Activated CD8-positive, alpha-beta memory T cell treated with anti-CD3 and anti-CD28 coated beads for 1 hour (primary cell): ENCODE measurements at places on chromosomes 12 and 14.

DNA sequence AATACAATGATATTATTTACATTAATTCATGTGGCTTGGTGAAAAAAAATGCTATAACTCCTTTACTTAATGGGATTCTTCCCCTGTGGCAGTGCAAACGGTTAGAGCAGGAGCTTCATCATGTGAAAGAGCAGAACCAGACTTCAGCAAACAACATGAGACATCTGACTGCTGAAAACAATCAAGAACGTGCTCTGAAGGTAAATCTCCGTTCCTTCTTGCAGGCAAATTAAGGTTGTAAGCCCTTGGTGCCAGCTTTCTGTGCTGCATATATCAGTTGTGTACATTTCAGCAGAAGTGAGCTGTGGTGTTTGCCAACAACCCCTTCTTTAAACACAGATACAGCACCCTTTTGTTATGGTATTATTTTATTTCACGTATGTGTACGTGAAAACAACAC, 171.7 kb downstream of the MIPOL1 start:
- DNase-seq = no peak

DNA sequence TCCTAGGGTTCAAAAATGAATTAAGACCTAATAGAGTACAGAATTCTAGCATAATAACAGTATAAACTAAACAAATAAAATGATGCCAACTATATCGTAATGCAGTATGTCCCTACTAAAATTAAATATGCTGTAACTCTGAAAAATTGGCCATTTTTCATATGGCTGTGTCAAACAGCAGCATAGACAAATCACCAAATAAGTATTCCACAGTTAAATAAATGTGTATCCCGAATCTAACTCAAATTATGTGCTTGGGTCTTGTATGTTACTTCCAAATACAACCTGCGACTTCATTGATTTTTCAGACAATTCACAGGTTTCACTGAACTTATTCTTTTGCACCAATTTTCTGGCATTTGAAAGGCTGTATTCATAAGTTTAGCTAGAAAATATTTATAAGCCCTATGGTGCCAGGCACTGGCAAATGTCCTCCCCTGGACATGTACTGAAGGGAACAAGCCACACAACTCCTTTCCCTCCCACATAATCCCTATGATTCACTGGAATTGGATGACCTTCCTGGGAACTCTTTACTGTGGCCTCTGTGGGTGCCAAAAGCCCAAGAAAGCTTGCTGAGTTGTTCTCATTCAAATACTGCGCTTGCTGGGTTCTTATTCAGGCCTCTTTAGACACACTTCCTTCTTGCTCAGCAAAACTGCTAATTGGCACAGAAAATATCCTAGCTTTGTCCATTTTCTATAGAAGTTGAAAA, 108.8 kb downstream of the KITLG start:
- no peak for DNase-seq

- DNase-seq = no peak
Observed at GRCh38 chr12:47935184-47935583, 28.2 kb upstream of the TMEM106C start.

GRCh38 chr12:92108651-92109050, 37.0 kb downstream of the BTG1 start:
- no peak for DNase-seq

GRCh38 chr14:89470401-89470800, 53.4 kb upstream of the FOXN3 start:
- DNase-seq = no peak

GRCh38 chr12:70744178-70744577, 106.9 kb upstream of the PTPRB start:
- no peak for DNase-seq

GRCh38 chr12:48279101-48279500, 71.6 kb downstream of the ZNF641 start:
- no peak for DNase-seq

DNA sequence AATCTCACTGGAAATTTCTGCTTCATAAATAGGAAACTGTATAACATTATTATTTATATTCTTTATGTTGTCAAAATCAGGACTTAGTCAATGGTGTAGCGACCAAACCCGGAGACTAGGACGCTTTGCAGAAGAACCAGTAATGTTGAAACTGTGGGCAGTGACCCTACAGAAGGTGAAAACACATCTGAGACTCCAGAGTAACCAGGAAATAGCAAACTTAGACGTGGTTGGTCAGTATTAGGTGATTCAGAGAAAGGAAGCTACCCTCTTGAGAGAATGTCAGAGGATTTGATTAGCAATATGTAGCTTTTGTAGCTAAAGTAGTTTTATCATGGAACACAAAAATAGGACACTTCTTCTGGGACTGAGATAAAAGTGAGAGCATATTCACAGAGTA, 381.9 kb downstream of the SLC16A7 start:
- DNase-seq = no peak

- no peak for DNase-seq
Observed at GRCh38 chr12:54349679-54350078, 14.6 kb downstream of the GPR84 start.

DNA sequence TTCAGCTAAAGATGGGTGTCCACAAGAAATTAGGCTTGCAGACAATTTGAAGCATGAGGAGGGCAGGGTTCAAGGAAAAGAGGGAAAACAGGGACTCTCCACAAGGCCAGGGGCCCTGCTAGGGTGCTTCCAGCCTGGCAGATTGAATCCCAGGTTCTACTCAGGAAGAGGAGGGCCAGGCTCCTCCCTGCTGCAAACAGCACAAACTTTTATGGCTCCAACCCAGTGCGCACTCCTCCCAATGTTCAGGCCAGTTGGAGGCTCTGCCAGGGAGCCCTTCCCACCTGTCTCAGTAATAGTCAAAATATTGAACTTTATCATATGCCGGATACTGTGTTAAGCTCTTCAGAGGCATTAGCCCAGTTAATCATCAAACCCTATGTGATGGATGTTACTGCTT, 244.4 kb downstream of the SYT1 start:
- no peak for DNase-seq

- no peak for DNase-seq
Observed at GRCh38 chr12:96698521-96698920, 208.5 kb upstream of the NEDD1 start.

DNA sequence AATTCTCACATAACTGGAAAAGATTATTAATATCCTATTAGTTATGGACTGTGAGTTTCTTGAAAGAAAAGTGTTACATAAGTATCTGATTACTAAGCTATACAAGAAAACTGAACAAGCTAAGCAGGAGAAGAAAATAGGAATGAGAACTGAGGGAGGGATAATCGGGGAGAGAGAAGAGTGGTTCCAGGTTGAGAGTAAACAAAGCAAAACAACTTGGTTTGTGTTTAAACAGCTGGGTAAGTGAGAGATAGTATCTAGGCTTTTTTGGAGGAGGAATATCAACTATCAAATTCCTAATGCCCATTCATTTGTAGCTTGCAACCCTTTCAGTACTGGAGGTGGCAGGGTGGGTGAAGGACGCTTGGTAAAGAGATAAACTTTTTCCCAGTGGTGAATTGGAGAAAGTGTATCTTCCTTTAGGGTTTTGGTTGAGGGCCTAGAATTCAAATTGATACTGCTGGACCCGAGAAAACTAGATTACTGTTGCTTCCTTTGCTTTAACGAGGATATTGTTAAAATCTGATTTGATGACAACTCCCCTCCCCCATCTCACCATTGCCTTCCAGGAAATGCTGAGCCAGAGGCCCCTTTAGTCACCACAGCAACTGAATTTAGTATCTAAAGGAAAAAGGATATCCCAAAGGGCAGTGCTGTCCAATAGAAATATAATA, 2.0 kb upstream of the SLC2A3 start:
- no peak for DNase-seq

DNA sequence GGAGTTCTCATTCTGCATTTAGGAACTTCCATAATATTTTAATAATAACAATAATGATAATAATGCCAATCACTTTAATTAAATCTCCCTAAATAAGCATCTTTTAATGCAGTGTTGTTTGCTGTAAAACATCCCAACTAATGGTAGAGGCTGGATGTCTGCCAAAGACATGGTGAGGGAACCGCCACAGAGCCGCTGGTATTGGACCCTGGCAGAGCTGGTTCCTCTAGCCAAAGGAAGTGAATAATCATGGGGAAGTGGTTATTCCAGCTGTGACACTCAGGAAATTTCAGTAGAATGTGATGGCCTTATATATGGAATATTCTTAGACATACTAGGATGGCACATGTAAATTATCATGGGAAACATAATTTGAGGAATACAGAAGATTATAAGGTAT, 483.3 kb downstream of the ZFP36L1 start:
- no peak for DNase-seq

DNA sequence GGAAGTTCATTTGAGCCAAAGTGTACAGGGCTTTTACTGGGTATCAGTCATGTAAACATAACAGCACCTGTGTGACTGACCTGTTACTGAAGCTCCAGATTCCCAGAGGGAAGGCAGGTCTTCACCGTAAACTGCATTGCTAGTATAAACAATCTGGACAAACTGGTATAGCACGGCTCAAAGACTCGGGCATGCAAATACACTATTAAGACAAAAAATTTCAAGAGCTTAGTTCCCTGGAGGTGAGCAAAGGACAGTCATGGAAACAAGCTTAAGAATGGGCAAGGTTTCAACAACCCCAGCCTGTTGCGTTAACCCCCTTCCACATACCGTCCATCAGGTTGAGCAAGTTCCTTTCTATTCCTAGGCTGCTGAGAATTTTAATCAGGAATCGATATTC, 9.4 kb downstream of the PARP11 start:
- DNase-seq = no peak

DNA sequence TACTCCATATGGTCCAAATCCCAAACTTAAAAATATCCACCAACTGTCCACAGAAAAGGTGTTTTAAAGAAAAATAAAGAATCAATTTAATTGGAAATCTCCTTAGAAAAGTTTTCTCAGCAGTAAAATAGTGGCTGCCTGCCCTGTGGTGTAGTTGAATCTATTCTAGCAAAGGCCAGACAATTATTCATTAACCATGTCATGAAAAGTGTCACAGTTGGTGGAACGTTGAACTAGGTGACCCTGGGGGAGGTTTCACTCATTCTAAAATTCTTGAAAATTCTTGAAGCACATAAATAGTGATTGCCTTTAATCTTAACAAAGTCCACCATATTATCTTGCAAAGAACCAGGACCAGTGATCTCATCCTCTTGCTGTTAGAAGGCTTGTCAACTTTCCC, 78.4 kb upstream of the GZMB start:
- DNase-seq = no peak

DNA sequence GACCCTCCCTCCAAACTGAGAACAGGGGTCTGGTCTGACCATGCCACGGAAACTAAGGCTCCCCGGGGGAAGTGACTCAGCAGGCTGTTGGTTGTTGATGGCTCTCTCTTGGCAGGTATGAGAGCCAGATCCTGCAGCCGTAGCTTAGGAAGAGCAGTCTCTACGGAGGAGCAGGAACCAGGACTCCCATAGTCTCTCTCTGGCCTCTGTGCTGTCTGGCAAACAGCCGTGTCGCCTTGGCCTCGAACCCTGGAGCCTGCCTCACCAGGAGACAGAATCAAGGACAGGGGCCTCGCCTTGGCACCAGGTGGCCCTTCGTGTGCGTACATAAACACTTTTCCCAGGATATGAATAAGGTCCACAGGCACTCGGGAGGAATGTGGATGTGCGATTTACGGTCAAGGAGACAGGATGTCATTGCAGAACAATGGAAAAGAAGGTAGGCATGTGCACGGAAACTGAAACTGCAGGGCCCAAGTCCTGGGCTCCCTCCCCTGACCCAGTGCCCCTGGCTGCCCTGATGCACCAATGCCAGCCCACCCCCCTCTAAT, 7.9 kb downstream of the VWF start:
- DNase-seq = no peak

- DNase-seq = no peak
Observed at GRCh38 chr12:11805680-11806079, 156.2 kb downstream of the ETV6 start.

GRCh38 chr12:124742111-124742510, 121.6 kb downstream of the SCARB1 start:
- DNase-seq = no peak

GRCh38 chr12:112386726-112387125, 4.5 kb upstream of the HECTD4 start:
- no peak for DNase-seq

GRCh38 chr12:114697741-114698565, 14.0 kb upstream of the TBX3 start:
- DNase-seq = no peak

DNA sequence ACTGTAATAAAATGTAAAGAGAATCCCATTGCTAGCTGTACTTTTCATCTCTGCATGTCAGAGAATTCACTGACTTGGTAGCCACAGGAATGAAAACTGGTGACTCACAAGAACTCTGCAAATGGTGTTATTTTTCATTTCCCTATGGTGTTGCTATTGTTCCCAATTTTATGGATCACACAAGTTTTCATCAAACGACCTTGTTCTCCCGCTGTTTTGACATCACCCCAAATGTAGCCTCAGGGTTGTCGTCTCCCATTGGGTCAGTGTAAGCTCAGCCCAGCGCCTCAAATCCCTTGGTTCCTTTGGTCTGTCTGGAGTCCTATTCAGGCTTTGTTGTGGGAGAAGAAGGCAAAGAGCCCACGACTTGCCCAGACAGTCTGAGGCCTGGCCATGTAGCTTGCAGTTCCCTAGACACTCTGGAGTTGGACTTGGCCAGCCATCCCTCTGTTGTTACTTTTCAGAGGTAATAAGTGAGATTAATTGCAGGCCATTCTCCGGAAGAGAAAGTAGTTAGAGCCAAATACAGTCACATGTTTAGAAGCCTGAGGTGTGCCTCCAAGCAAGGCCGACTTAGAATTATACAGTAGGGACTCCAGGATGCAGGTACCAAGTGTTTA, 159.2 kb downstream of the TGFB3 start:
- no peak for DNase-seq

DNA sequence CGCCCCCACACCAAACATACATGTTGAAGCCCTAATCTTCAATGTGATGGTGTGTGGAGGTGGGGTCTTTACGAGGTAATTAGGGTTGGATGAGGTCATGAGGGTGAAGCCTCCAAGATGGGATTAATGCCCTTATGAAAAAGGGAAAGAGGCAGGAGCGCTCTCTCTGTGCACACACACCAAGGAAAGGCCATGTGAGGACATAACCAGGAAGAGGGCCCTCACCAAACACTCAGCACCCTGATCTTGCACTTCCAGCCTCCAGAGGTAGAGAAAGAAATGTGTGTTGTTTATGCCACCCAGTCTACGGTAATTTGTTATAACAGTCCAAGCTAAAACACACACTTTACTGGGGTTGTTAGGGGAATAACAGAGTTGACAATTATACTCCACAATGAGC, 14.6 kb upstream of the PITPNM2 start:
- DNase-seq = no peak

GRCh38 chr12:29782871-29783772, 620 bp downstream of the TMTC1 start:
- DNase-seq = no peak

GRCh38 chr12:30286345-30286926, 409.2 kb downstream of the IPO8 start:
- DNase-seq = no peak

DNA sequence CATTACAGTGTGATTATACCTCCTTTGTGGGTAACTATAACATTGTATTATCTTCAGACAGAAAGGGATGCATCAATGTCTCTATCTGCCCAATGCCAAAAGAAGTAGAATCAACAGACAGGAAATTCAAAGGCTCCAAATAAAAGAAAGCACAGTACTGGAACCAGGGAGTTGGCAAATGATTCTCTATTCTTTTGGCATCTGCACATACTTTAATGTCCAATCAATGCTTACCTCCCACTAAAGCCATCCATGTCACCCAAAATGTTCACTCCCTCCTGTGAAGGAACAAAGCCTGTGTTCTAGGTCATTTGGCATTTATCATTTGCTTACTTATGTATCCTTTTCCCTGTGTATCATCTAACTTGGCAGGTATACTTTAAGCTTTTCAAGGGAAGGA, 36.7 kb downstream of the KIF21A start:
- DNase-seq = no peak

- DNase-seq = no peak
Observed at GRCh38 chr14:64303471-64303917, 9.3 kb upstream of the ESR2 start.
